ENCODE measurements at places on chromosomes 2 and 18.

- DNase-seq = no peak
Observed at GRCh38 chr2:236758406-236758805, 188.8 kb downstream of the ACKR3 start.

GRCh38 chr2:48114256-48114655, 208.0 kb upstream of the FBXO11 start:
- no peak for DNase-seq

GRCh38 chr18:10051877-10052631, 138.2 kb downstream of the VAPA start:
- no peak for DNase-seq

DNA sequence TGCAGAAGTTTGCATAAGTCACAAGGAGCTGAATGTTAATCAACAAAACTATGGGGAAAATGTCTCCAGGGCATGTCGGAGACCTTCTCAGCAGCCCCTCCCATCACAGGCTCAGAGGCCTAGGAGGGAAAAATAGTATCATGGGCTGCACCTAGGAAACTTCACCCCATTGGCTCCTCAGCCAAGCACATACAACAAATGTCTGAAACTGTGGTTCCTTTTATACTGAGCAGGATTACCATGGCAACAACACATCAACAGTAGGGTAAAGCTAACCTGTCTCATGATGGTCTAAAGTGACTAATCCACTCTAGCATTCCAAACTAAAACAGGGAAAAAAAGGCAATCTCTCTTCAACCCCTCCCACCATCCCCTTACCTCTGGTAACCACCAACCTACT, 3.2 kb upstream of the NEMP2 start:
- DNase-seq = no peak

GRCh38 chr18:23609390-23610023, 23.2 kb upstream of the NPC1 start:
- DNase-seq = no peak

DNA sequence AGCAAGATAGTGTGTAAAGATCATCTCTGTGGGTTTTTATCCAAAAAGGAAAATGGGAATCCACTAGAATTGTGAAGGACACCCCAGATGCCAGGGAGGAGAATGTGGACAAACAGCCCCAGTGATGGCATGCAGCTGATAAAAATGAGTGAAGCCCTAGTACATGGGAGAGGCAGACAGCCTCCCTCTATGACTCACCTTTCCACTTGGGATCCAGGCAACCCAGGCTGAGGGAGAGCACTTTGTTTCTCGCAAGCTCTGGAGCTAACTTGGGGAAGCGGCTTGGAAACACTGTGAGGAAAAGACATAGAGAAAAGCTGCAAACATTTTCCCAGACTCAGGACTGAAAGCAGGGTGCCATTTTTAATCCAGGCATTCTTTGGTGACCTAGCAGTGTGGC, 5.3 kb upstream of the FLACC1 start:
- no peak for DNase-seq

DNA sequence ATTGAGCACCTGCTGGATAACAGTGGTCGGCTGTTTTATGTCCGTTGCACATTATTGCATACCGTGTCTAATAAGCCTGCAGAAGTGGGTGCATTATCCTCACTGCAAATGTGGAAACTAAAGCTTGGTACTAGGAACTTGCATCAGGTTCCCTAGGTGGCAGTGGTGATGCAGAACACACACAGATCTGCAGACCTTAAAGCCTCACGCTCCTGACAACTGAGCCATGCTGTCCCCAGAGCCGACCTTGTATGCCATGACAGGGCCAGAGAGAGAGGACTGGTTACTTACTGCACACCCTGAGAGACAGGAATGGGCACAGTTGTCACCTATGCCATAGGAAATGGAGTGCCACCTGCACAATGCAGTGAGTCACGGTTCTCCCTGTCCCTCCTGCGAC, 151.8 kb downstream of the SH3RF3 start:
- no peak for DNase-seq

- no peak for DNase-seq
Observed at GRCh38 chr2:169354244-169354643, 8.1 kb downstream of the LRP2 start.

- no peak for DNase-seq
Observed at GRCh38 chr2:205188239-205189138, 493.8 kb upstream of the NRP2 start.
